Activated CD4-positive, alpha-beta memory T cell treated with anti-CD3 and anti-CD28 coated beads, Interleukin-2, amount 10 ng/mL, durations not matched to agents 7 days and 5 days (primary cell): ENCODE measurements at places on chromosomes 2 and 18.

DNA sequence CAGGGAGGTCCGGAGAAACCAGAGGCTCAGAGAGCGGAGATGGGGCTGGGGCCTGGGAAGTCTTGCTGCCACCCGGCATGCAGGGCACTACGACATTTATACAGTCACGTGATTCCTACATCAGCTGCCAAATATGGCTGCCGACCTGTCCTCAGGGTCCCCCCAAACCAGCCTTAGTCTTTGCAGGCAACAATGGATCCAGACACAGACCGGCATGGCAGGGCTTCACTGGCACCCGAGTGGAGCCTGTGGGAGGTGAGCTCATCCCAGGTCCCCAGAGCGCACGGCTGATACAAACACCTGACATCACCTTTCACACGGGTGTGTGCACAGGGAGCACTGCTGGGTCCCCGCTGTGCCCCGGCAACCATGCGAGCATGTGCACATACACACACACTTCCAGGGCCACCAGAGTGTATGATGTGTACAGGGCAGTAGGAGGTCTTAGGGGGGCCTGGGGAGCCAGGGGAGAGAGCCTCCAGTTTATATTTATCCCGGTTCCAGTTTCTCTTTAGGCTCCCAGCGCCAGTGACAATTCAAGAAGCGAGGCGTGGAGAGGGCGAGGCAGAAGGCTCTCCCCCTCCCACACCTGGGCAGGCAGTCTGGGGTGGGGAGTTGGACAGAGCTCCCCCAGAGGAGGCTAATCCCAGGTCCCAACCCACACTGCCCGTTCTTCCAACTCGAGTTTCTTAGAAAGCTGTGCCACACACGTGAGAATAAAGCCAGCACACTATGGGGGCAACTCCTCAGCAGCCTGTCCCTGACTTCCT is 2.7 kb downstream of the SEMA4C start:
- peaks cover 40% of the 10 kb centered on the region for H3K4me1 ChIP-seq
- H3K27me3 ChIP-seq, result peaks cover 10% of the 10 kb centered on the region
- peak overlapping the region; percentile 71 for H3K27ac ChIP-seq
- peaks cover 19% of the 10 kb centered on the region for H3K36me3 ChIP-seq

DNA sequence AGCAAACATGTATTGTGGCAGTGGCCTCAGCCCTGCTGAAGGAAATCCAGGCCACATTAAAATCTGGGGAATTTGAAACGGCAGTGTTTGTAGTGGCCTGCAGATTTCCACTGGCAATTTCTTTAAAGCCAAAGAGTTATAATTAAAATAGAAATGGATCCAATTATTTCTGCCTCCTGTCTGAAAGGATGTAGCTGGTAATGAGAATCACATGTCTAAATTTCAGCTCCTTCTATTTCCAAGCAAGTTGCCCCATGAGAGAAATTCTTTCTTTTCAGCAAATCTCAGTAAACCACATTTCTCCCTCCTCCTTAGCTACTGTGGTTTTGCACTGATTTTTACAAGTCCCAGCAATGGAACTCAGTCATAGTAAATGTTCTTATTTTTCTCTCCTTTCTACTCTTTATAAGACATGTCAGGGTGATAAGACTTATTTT is 55.4 kb upstream of the ZNF396 start:
- no peak overlapping the region for H3K27ac ChIP-seq
- DNase-seq, result no peak
- no peak overlapping the region for H3K4me3 ChIP-seq
- no peaks in the 10 kb centered on the region for H3K36me3 ChIP-seq
- H3K27me3 ChIP-seq, result peaks cover 9% of the 10 kb centered on the region

DNA sequence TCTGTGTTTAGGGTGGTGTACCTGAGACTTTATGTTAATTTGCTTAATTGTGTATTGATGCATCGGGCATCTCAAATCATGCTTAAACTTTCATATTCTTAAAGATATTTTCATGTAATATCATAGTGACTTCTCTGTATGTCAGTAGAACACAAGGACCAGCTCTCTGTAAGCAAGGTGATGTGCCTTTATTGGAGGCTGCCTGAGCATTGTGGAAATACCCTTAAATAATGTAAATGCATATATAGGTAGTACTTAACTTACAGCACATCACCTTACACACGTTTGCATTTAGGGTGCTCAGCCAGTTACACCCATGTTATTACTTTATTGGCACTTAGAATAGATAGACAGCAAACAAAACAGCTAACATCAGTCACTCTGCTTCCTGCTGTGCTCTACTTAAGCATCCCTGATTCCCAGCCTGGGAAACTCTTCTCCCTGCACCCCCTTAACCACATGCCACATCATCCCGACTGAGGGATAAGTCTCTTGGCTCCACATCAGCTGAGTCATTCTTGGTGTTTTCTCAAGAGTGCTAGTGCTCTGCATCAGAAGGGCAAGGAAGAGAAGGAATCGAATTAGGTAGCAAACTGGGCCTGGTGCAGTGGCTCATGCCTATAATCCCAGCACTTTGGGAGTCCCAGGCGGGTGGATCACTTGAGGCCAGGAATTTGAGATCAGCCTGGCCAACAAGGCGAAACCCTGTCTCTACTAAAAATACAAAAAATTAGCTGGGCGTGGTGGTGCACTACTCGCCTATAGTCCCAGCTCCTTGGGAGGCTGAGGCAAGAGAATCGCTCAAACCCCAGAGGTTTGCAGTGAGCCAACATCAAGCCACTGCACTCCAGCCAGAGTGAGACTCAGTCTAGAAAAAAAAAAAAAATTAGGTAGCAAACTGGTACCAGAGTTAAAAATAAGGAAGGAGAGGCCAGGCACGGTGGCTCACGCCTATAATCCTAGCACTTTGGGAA is 108.7 kb downstream of the MAP3K20 start:
- H3K27me3 ChIP-seq, result peaks cover 1% of the 10 kb centered on the region
- no peak overlapping the region for H3K4me3 ChIP-seq
- no peaks in the 10 kb centered on the region for H3K36me3 ChIP-seq
- no peak overlapping the region for H3K27ac ChIP-seq
- DNase-seq, result no peak
- no peaks in the 10 kb centered on the region for H3K4me1 ChIP-seq

DNA sequence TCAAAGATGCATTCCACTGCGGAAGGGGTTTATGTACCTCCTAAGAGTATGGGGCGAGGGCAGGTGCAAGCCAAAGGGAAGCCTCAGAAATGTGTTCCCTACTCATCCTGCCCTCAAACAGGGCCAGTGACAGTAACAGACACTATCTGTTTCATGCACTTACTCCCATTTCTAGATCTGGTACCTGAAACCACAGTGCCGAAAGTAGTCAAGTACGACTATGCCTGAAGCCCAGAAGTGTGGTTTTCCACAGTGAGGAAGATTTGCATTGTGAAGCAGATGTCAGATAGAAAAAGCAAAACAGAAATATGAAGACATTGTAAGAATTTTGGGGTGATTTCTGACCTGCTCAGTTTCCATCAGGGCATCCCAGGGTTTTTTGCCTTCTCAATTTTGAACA is 748.7 kb downstream of the RNF144A start:
- H3K4me1 ChIP-seq, result peaks cover 22% of the 10 kb centered on the region
- no peak overlapping the region for H3K4me3 ChIP-seq
- H3K27ac ChIP-seq, result peak overlapping the region; percentile 41
- no peaks in the 10 kb centered on the region for H3K27me3 ChIP-seq
- H3K36me3 ChIP-seq, result peaks cover 18% of the 10 kb centered on the region

DNA sequence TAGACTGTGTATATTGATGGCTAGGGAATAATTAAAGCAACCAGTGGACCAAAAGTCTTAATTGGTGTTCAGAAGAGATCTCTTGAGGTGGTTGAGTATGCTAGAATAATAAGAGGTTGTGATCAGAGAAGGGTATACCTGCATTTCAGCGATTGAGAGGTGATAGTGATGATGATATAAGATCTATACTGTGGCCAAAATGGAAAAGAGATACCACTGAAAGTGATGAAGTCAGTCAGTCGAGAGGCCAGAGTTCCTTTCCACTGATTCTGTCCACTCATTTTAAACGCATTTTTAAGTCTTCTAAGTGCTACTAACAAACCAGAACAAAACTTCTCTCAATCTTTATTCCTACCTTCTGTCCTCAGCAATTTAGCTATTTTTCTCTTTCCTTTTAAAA is 32.9 kb downstream of the ACTR3 start:
- H3K36me3 ChIP-seq, result peaks cover 40% of the 10 kb centered on the region
- H3K4me1 ChIP-seq, result peaks cover 14% of the 10 kb centered on the region
- H3K27ac ChIP-seq, result no peak overlapping the region
- H3K27me3 ChIP-seq, result no peaks in the 10 kb centered on the region

DNA sequence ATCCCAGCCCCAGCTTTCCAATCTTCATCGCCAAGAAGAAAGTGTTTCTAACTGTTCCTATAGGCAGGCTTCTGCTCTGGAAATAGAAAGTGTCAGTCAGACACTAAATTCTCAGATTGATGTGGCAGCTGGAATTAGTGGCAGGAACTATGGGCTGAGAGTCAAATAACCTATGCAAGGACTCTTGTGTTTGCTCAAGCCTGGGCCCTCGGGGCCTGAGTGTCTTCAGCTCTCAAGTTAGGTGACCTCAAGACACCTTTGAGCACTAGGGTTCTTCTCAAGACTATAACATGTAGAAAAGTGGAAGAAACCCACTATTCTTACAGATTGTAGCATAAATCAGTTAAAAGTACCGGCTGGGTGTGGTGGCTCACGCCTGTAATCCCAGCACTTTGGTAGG is 694.5 kb downstream of the RNF144A start:
- no peaks in the 10 kb centered on the region for H3K36me3 ChIP-seq
- H3K4me1 ChIP-seq, result peaks cover 13% of the 10 kb centered on the region
- no peaks in the 10 kb centered on the region for H3K27me3 ChIP-seq
- DNase-seq, result no peak
- peak overlapping the region; percentile 5 for H3K27ac ChIP-seq

DNA sequence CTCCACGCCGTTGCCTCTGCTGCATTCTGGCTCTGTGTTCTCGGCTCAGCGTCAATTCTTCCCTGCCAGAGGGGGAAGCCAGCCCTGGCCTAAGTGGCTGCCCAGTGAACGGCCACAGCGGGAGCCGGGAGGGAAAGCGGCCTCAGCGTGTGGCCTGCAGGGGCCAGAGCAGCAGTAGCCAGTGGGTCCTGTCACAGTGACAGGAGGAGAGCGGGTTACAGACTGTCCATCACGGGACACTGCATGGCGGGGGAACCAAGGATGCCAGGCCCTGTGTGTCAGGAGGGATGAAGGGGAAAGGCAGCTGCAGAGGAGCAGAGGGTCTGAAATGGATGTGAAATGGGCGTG is 39.7 kb downstream of the PDIA6 start:
- peaks cover 1% of the 10 kb centered on the region for H3K4me1 ChIP-seq
- no peak overlapping the region for H3K27ac ChIP-seq
- H3K36me3 ChIP-seq, result no peaks in the 10 kb centered on the region
- H3K27me3 ChIP-seq, result no peaks in the 10 kb centered on the region
- no peak for DNase-seq

DNA sequence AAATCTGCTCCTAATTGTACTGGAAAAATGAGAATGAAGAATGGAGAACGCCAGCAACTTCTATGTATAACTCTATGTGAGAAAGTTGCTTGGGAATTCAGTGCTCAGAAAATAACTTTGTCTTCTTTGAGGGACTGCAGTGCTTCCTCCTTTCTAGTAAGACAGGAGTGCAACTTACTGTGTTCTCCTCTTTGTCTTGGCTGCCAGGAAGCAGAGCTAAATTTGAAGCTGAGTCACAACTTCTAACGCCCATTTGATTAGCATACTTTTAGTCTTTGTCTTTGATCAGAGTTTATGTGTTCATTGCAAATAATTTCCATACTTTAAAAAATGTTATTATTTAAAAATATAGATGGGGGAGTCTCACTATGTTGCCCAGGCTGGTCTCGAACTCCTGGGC is 6.6 kb downstream of the ARHGAP25 start:
- no peaks in the 10 kb centered on the region for H3K27me3 ChIP-seq
- no peak overlapping the region for H3K27ac ChIP-seq
- peaks cover 92% of the 10 kb centered on the region for H3K36me3 ChIP-seq
- peaks cover 82% of the 10 kb centered on the region for H3K4me1 ChIP-seq

- no peak for DNase-seq
- H3K4me3 ChIP-seq, result no peak overlapping the region
- no peaks in the 10 kb centered on the region for H3K4me1 ChIP-seq
- H3K27ac ChIP-seq, result no peak overlapping the region
- peaks cover 19% of the 10 kb centered on the region for H3K27me3 ChIP-seq
- H3K36me3 ChIP-seq, result no peaks in the 10 kb centered on the region
Measured at GRCh38 chr2:65634304-65634703, 201.9 kb upstream of the SPRED2 start.

DNA sequence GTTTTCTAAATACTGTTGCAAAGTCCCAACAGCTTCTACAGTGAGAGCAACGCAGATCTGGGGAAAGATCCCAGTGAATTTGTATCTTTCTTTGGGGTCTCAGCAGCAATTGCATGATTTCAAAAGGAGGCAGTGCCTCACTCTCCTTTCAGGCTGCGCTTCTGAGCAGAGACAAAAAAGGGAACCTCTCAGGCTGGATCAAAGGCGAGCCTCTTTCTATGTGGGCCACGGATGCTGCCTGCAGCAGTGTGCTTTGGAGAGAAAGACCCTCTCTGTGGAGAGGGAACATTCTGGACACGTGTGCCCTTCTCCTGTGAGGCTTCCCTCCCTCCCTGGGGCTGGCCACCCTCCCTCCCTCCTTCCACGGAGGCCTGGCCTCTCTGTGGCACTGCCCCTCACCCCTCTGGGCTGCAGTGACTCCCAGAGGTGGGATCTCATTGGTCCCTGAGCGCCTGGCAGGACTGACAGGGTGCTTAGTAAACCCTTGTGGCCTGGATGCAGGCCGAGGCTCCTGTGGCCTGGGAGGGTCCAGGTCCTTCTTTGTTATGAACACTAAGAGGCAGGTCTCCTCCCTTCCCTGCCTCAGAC is 21.6 kb upstream of the PDIA6 start:
- no peak overlapping the region for H3K4me3 ChIP-seq
- H3K27ac ChIP-seq, result no peak overlapping the region
- no peaks in the 10 kb centered on the region for H3K36me3 ChIP-seq
- H3K27me3 ChIP-seq, result peaks cover 18% of the 10 kb centered on the region

- H3K4me1 ChIP-seq, result no peaks in the 10 kb centered on the region
- H3K27ac ChIP-seq, result no peak overlapping the region
Measured at GRCh38 chr2:240947176-240947575, 41.0 kb downstream of the CROCC2 start.

GRCh38 chr18:78601349-78601748 is 378.3 kb upstream of the SALL3 start:
- no peaks in the 10 kb centered on the region for H3K27me3 ChIP-seq
- no peaks in the 10 kb centered on the region for H3K36me3 ChIP-seq
- no peak for DNase-seq

DNA sequence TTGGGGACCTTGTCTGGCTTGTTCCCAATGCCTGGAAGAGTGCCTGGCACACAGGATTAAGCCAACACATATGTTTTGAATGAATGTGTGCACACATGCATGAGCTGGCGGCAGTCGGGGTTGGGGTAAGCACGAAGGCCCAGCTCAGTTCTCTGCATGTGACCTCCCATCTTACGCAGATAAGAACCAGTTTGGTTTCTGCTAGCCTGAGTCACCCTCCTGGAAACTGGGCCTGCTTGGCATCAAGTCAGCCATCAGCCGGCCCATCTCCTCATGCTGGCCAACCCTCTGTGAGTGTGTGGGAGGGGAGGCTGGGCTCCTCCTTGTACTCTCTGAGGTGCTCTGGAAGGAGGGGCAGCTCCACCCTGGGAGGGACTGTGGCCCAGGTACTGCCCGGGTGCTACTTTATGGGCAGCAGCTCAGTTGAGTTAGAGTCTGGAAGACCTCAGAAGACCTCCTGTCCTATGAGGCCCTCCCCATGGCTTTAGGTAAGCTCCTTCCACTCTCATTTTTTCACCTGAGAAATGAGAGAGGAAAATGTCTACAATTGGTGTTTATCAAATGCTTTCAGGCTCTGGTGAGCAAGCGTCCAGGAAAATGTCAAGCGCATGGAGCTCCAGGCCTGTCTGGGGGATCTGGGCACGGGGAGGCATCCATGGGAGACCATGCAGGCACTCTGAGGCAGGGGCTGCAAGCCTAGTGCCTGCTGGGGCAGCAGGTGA is 9.7 kb upstream of the IL1RN start:
- H3K4me1 ChIP-seq, result peaks cover 24% of the 10 kb centered on the region
- peak overlapping the region; percentile 33 for H3K27ac ChIP-seq
- H3K36me3 ChIP-seq, result no peaks in the 10 kb centered on the region
- peak; percentile 49 for DNase-seq
- no peak overlapping the region for H3K4me3 ChIP-seq
